ENCODE measurements at places on chromosomes 12 and 14.

GRCh38 chr12:128018067-128018466 is 248.9 kb upstream of the TMEM132C start:
- no peak for DNase-seq

GRCh38 chr12:112166051-112167015 is 41.0 kb downstream of the TRAFD1 start:
- DNase-seq, result no peak

GRCh38 chr12:43550831-43551271 is 1.2 kb downstream of the ADAMTS20 start:
- no peak for DNase-seq

DNA sequence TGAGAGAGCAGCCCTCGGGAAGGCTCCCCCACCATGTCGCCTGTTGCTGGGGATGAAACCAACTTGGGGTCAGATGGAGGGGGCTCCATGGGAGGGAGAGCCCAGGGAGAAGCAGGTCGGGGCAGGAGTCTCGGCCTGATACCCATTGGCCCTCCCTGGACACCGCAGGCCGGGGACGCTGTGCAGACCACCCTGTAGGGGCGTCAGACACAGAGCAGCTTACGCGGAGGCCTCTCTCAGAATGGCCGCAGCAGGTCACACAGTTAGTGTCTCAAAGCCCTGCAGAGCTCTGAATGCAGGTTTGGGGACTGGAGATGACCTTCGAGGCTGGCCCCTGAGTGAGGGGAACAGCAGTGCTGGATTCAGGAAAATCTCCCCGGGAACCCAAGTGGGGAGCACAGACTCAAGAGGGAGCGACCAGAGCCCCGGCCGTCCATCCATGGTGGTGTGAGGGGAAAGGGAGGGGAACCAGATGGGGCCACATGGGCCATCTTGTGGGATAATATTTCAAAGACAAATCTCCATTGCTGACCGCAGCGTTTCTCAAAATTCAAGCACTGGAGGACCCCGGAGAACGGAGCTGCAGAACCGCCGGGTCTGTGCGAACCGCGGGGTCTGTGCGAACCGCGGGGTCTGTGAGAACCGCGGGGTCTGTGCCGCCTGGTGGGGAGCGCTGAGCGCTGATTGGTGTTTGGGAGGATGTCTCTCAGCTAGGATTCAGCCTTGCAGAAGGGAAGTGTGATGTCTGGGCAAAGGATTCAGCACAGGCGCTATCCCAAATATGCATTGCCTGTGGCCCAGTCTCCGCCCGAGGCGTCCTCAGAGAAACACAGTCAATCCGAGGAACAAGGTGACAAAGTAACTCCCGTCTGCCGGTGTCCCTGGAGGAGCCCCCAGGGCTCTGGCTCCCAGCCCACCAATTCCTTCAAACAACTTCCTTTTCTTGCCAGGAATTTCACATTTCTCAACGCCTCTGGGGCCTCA is 324.4 kb upstream of the RTL1 start:
- DNase-seq, result no peak

DNA sequence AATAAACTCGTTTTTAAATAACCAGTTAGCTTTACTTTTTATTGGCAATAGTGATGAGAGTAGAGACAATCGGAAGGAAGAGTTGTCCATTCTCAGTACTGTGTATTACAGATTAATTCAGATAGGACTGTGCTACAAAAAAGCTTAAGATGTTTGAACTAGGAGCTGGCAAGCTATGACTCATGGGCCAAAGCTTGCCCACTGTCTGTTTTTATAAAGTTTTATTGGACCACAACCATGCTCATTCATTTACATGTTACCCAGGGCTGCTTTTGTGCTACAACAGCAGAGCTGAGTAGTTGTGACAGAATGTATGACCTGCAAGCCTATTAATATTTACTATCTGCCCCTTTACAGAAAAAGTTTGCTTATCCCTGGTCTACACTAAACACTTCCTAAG is 19.4 kb downstream of the GNS start:
- no peak for DNase-seq

GRCh38 chr14:64789696-64790095 is 85.5 kb downstream of the PLEKHG3 start:
- DNase-seq, result no peak

GRCh38 chr14:104530646-104531045 is 48.9 kb upstream of the C14orf180 start:
- DNase-seq, result no peak
